HepG2 (cell line): ENCODE measurements at places on chromosomes 12 and 14. TPM values are rescaled to one million over a fixed set of nuclear protein-coding genes. Genes with fewer than 3 reads are reported as not detected.

Gene HIGD1C
- polyA plus RNA-seq: not detected in 2 replicates

DNA sequence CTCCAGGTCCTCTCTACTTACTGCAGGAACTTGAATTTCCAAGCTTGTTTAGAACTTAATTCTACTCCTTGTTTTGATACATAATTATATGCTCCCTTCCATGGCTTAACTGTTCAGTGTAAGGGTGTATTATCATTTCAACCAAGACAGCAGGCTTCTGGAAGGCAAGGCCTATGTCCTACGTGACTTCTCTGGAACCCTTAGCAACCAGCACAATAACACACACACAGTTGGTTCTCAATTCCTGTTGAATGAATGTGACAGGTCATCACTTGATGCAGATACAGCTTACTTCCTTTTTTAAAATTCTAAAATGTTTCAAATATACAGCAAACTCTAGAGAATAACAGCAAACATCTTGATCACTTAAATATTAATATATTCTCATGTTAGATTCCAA lies 77.7 kb upstream of the COCH start:
- DNase-seq: no peak

GRCh38 chr12:89160716-89161123 lies 191.6 kb downstream of the DUSP6 start:
- no peak for DNase-seq

Gene ZNF839
- polyA plus RNA-seq: 9.3 and 11.1 TPM in 2 replicates

Gene PCBP2
- polyA plus RNA-seq: 345 and 390 TPM in 2 replicates

Gene DPPA3
- not detected in 2 replicates for polyA plus RNA-seq

- DNase-seq: no peak
These were observed 26.8 kb downstream of the CEP170B start for GRCh38 chr14:104891664-104892530.

Gene PIP4K2C
- polyA plus RNA-seq: 21.7 and 23.3 TPM in 2 replicates

Gene CLEC4C
- not detected in 2 replicates for polyA plus RNA-seq
